CD8-positive, alpha-beta memory T cell (primary cell): ENCODE measurements at places on chromosomes 7 and 10. TPM values are rescaled to one million over a fixed set of nuclear protein-coding genes. Genes with fewer than 3 reads are reported as not detected.

DNA sequence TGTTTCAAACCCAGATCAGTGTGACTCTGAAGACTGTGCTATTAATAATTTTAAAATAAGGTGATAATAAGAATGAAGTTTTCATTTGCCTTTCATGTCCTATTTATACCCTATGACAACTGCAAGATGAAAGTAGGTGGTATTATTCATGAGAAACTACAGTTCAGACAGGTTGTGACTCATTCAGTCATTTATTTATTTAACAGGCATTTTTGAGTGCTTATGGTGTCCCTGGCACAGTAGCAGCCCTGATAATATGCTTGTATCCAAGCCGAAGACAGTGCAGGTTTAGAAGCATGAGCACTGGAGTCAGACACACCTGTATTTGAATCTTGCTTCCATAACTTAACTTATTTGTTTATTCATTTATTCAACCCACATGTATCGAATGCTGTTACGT is 87.1 kb downstream of the FZD1 start:
- no peaks in the 10 kb centered on the region for H3K4me1 ChIP-seq
- no peak for DNase-seq
- H3K27me3 ChIP-seq, result no peaks in the 10 kb centered on the region

DNA sequence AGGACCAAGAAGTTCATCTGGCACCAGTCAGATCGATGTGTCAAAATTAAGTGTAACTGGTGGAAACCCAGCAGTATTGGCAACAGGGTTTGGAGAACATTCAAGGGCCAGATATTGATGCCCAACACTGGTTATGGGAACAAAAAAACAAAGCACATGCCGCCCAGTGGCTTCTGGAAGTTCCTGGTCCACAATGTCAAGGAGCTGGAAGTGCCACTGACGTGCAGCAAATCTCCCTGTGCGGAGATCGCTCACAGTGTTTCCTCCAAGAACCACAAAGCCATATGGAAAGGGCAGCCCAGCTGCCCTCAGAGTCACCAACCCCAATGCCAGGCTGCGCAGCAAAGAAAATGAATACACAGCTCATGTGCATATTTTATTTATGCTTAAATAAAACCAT is 10.1 kb upstream of the C7orf33 start:
- no peak for DNase-seq
- peaks cover 5% of the 10 kb centered on the region for H3K4me1 ChIP-seq
- H3K27me3 ChIP-seq, result no peaks in the 10 kb centered on the region
- no peaks in the 10 kb centered on the region for H3K36me3 ChIP-seq

DNA sequence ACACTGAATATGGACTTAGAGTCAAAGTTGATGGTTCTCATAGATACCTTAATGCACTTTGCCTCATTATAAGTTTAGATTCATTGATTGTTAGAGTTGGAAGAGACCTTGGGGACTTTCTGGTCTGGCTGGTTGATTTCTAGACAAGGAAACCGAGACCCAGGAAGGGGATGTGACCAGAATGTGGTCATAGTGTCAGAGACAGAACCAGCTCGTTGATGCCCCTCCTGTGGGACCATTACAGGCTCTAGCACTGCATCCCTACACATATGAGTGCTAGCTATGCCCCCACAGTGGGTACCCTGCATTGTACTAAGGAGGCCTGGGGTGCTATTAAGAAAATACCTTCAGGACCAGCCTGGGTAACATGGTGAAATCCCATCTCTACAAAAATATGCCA is 306.6 kb downstream of the CAMK1D start:
- H3K4me1 ChIP-seq, result no peaks in the 10 kb centered on the region
- no peaks in the 10 kb centered on the region for H3K27me3 ChIP-seq
- no peaks in the 10 kb centered on the region for H3K36me3 ChIP-seq
- DNase-seq, result no peak

The NUTM2A gene
- total RNA-seq, result 0.48 TPM

- no peaks in the 10 kb centered on the region for H3K4me1 ChIP-seq
- H3K27me3 ChIP-seq, result no peaks in the 10 kb centered on the region
These were observed 129.7 kb upstream of the VWC2 start for GRCh38 chr7:49643736-49644135.

The ZNF804B gene
- not detected for total RNA-seq

GRCh38 chr10:99788598-99789256 is 6.3 kb downstream of the ABCC2 start:
- no peak overlapping the region for H3K27ac ChIP-seq
- no peaks in the 10 kb centered on the region for H3K36me3 ChIP-seq
- no peak for DNase-seq
